ENCODE measurements at places on chromosomes 12 and 14. TPM values are rescaled to one million over a fixed set of nuclear protein-coding genes. Genes with fewer than 3 reads are reported as not detected.

- peaks cover 5% of the 10 kb centered on the region for H3K4me1 ChIP-seq
- H3K4me3 ChIP-seq: no peak overlapping the region
- H3K27ac ChIP-seq: no peak overlapping the region
- peaks cover 3% of the 10 kb centered on the region for H3K36me3 ChIP-seq
- H3K27me3 ChIP-seq: no peaks in the 10 kb centered on the region
- DNase-seq: no peak
Observed at GRCh38 chr14:67919259-67920032, 99.9 kb downstream of the RAD51B start.

DNA sequence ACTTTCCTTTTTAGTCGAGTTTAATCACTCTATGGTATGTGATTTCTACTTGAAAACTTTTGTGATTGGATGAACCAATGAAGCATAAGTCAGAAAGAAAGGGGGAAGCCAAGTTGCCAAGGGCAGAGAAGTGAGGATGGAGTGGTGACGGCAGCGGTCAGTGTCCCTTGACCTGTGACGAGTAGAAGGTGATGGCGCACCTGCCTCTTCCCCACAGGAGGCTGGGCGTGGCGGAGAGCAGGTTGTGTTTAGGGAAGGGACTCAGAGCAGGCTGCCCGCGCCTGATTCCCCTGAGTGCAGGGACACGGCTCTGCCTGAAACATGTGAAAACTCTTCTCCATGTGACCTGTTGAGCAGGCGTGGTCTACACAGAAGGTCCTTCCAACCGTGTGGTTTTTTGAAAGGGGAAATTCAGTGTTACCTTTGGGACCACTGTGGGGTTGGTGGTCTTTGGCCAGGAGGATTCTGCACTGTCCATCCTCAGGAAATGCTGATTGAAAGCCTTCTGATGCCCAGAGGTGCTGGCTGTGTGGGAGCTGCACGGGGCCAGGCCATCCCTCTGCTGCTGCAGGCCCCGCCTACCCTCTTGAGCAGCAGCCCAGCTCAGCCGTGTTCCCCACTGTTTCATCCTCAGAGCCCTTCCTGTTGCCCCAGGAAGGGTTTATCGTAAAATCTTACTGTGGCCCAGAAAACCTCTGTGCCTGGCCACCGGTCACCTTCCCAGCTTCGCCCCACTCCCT, 23.5 kb upstream of the AMN start:
- no peaks in the 10 kb centered on the region for H3K4me1 ChIP-seq
- H3K27ac ChIP-seq: no peak overlapping the region
- no peaks in the 10 kb centered on the region for H3K27me3 ChIP-seq
- H3K36me3 ChIP-seq: peaks cover 13% of the 10 kb centered on the region
- DNase-seq: no peak

- H3K36me3 ChIP-seq: peaks cover 4% of the 10 kb centered on the region
- H3K4me3 ChIP-seq: no peak within 1 kb of the TSS
- peaks cover 46% of the 10 kb centered on the region for H3K4me1 ChIP-seq
- H3K27me3 ChIP-seq: no peaks in the 10 kb centered on the region
- peak; percentile 86 for DNase-seq
Observed at GRCh38 chr14:44961554-44962333, at the start of the genes KLHL28 and TOGARAM1. Gene KLHL28 (minus strand): TSS chr14:44961947. CDS start chr14:44945928, 16,019 bp downstream. Gene TOGARAM1 (plus strand): TSS chr14:44962190. CDS start chr14:44962422, 232 bp downstream.

DNA sequence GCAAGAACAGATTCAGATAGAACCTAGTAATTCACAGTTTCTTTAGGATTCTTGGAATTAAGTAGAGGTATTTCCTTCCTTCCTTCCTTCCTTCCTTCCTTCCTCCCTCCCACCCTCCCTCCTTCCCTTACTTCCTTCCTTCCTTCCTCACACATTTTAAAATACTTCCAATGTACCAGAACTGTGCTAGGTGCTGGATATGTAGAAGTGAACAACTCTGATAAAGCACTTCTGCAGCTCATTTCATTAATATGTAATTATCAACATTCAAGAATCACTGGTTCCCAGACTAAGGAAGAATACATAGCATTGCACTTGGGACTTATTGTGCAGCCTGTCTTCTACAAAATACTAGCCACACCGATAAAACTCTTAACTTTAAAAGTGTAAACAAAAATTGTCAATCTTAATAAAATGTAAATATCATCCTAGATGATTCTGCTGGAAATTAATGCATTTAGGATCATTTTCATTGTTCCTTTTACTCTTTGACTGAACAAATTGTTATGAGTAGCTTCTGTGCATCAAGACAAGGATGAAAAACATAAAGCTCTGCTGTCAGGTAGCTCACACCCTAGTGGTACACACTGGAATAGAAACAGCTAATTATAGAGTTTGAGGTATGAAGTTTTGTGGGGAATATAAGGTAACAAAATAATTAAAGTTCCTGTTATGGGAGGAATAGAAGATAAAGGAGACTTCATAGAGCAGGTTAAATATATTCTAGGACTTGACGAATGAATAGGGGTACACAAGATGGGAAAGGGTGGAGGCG, 99.9 kb upstream of the MYF6 start:
- no peak overlapping the region for H3K4me3 ChIP-seq
- H3K27me3 ChIP-seq: no peaks in the 10 kb centered on the region
- no peak overlapping the region for H3K27ac ChIP-seq
- no peak for DNase-seq

DNA sequence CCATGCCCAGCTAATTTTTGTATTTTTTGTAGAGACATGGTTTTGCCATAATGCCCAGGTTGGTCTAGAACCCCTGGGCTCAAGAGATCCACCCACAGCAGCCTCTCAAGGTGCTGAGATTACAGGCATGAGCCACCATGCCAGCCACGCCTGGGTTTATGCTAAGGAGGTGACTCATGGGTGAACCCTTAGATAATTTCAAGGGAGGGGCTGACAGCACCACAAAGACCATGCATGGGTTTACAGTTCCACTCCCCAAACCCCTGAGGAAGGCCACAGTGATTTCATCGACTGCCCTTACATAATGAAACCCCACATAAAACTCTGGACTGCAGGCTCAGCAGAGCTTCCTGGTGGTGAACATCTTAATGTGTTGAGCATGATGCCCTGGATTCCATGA, 33.7 kb downstream of the TMEM132D start:
- peaks cover 3% of the 10 kb centered on the region for H3K4me1 ChIP-seq
- H3K36me3 ChIP-seq: peaks cover 1% of the 10 kb centered on the region
- peaks cover 59% of the 10 kb centered on the region for H3K27me3 ChIP-seq

DNA sequence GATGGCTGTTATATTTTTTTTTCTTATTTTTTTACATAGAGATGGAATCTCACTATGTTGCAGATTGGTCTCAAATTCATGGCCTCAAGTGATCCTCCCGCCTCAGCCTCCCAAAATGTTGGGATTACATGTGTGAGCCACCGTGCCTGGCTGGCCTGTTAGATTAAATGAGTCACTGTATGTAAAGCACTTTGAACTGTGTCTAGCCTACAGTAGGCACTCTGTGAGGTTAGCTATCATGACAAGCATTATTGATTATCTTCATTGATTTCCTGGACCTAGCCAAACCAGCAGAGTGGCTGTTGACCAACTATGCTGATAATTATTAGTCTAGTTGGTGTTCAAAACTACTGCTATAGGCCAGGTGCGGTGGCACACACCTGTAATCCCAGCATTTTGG, 42.6 kb downstream of the ARF6 start:
- no peaks in the 10 kb centered on the region for H3K4me1 ChIP-seq
- no peak overlapping the region for H3K4me3 ChIP-seq
- H3K27ac ChIP-seq: no peak overlapping the region
- no peaks in the 10 kb centered on the region for H3K27me3 ChIP-seq
- H3K36me3 ChIP-seq: peaks cover 5% of the 10 kb centered on the region

DNA sequence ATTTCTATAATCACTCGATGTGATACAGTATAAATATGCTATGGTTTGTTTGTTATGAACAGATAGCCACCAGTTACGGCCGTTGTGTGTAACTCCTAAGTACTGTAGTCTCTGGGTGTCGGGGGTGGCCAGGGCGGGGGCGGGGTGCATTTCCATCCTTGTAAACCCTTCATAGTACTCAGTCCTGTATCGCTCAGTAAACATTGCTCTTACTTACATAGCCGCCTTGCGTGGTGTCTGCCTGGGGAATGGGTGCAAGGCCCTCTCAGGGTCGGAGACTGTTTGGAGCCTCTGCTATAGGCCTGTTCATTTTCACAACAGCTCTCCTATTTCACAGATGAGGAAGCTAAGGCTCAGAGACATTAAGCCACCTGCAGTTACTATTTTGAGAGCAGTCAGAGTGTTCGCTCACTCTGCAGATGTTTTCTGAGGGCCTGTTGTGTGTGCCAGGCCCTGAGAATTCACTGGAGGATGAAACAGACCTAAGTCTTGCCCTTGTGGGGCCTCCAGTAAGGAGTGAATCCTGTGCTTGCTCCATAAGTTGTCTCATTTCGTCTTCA, 42.5 kb downstream of the JDP2 start:
- no peak for DNase-seq
- H3K4me3 ChIP-seq: no peak overlapping the region
- no peaks in the 10 kb centered on the region for H3K4me1 ChIP-seq
- H3K27me3 ChIP-seq: no peaks in the 10 kb centered on the region
- H3K36me3 ChIP-seq: peaks cover 5% of the 10 kb centered on the region
- no peak overlapping the region for H3K27ac ChIP-seq

- no peak overlapping the region for H3K4me3 ChIP-seq
- no peaks in the 10 kb centered on the region for H3K27me3 ChIP-seq
- H3K36me3 ChIP-seq: no peaks in the 10 kb centered on the region
- no peak for DNase-seq
Observed at GRCh38 chr14:48398675-48399282, 723.4 kb upstream of the MDGA2 start.

DNA sequence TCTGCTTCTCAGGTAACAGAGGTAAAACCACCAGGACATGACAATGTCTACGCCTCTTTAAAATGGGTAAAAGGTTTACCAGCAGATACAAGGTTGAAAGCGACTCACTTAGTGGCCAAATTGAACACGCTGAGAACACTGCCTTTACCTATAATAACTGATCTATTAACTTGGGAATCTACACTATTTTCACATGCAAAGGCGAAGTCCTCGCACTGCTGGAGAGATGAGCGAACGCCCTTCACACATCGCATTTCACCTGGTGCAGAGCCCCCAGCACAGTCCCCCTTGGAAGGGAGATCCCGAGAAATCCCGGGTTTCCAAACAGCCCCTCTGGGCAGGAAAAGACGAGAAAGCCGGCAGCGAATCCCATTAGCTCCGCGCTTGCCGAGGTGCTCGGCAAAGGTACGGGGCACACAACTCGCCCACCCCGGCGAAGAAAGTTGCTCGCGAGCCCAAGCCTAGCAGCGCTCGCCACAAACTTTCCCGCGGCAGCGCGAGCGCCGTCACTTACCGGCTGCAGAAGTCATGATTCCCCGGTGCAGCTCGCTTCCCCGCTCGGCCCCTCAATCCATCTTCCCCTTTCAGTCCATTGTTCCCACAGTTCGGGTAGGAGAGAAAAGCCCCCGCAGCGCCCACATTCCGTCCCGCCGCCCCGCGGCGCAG, 423 bp downstream of the FGD6 start:
- peaks cover 35% of the 10 kb centered on the region for H3K4me1 ChIP-seq
- H3K27ac ChIP-seq: peak overlapping the region; percentile 99
- peaks cover 5% of the 10 kb centered on the region for H3K36me3 ChIP-seq
- H3K27me3 ChIP-seq: no peaks in the 10 kb centered on the region
- DNase-seq: no peak

The CLEC4C gene
- total RNA-seq: not detected

The GPR132 gene
- total RNA-seq: 0.69 TPM

The KIF26A gene
- 7.0 TPM for total RNA-seq

The TMEM63C gene
- total RNA-seq: 1.6 TPM

Measured in progenitor cell of endocrine pancreas (in vitro differentiated cells).